A673 (cell line): ENCODE measurements at places on chromosomes 4 and X. TPM values are rescaled to one million over a fixed set of nuclear protein-coding genes. Genes with fewer than 3 reads are reported as not detected.

GRCh38 chrX:10001496-10001895, 34.3 kb downstream of the CLDN34 start:
- no peak overlapping the region for H3K27ac ChIP-seq
- no peaks in the 10 kb centered on the region for H3K4me1 ChIP-seq
- no peaks in the 10 kb centered on the region for H3K36me3 ChIP-seq
- H3K4me3 ChIP-seq, result no peak overlapping the region
- DNase-seq, result no peak

DNA sequence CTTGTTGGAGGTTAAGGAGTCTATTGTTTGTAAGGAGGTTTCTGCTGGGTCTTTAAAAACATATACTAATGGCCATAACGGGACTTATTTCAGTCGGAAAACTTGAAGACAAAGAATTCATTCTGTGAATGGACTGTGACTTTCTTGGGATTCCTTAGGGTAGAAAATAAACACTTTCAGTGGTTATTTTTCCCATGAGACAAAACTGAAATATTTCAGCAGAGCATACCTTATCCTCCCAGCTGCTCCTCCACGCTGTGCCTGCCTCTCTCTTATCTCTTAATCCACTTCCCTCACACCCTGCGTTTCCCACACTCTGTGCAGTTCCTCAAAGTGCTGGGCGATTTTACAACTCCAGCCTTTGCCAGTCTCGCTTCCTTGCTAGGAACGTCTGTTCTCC, 47.1 kb upstream of the SORBS2 start:
- H3K27me3 ChIP-seq, result peaks cover 7% of the 10 kb centered on the region
- no peaks in the 10 kb centered on the region for H3K36me3 ChIP-seq
- H3K4me3 ChIP-seq, result no peak overlapping the region
- DNase-seq, result no peak

DNA sequence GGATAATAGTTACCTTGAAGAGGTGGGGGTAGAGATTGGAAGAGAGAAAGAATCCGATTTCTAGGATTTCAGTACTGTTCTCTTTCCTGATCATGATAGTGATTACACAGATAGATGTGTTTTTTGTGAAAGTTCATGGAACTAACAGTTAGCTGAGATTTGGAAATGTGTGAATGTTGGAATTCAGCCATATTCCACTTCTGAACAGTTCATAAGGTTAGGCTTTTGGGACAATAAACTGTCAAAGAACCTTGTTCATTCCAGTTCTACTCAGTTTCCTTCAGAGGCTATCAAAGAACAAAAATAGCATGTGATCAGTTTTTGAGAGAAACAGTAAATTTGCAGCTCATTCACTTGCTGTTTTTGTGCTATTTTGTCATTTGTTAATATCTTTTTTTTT, 43.6 kb downstream of the RUFY3 start:
- DNase-seq, result no peak
- no peaks in the 10 kb centered on the region for H3K36me3 ChIP-seq
- no peaks in the 10 kb centered on the region for H3K4me1 ChIP-seq
- no peak overlapping the region for H3K4me3 ChIP-seq
- no peaks in the 10 kb centered on the region for H3K27me3 ChIP-seq
- no peak overlapping the region for H3K27ac ChIP-seq

DNA sequence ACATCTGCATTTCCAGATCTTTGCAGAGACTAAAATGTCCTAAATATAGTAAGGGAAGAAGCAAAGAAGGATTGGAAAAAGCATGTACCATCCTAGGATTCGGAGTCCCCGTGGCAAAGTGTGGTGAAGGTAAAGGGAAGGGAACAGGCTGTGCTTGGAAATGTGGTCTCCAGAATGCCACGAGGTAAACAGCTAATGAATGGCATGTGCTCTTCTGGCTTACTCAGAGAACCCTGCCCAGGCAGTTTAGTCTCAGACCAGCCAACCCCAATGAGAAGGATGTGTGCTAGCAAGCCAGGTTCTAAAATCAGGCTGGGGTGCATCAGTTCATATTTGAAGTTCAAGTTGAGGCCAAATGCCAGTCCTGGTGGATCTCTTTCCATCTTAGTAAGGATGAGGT, 113.1 kb downstream of the RS1 start:
- H3K4me1 ChIP-seq, result no peaks in the 10 kb centered on the region
- H3K27me3 ChIP-seq, result peaks cover 9% of the 10 kb centered on the region
- H3K4me3 ChIP-seq, result no peak overlapping the region
- H3K36me3 ChIP-seq, result no peaks in the 10 kb centered on the region
- H3K27ac ChIP-seq, result no peak overlapping the region
- no peak for DNase-seq

- H3K36me3 ChIP-seq, result no peaks in the 10 kb centered on the region
- H3K27ac ChIP-seq, result no peak overlapping the region
- no peaks in the 10 kb centered on the region for H3K4me1 ChIP-seq
These were observed 201.9 kb upstream of the AGTR2 start for GRCh38 chrX:115968436-115969252.

DNA sequence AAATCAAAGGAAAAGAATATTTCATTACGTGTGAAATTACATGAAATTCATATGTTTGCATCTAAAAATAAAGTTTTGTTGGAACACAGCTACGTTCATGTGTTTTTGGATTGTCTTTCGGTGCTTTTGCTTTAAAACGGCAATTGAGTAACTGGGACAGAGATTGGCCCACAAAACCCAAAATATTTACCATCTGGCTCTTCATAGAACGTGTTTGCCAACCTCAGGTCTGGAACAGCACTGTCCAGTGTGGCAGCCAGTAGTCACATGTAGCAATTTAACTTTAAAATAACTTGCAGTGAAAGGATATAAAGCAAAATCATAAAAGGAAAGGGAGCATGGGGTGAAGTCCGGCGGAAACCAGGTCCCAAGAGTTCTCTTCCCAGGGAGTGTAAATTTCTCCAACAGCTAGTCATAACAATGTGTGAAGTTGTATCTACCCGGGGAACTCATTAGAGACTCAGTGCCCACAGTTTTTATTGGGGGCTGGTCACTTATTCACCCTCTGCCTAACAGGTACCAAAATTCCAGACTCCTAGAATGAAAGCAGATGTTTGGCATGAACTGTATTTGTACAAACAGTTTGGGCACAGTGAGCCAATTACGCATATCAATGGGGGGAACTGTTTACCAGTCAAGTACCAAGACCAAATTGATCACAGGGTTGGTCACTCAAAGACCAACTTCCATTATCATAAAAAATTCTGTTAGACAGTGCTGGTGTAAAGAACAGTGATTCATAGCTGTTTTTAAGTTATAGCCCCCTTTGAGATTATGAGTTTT, 10.3 kb downstream of the OCIAD1 start:
- no peaks in the 10 kb centered on the region for H3K27me3 ChIP-seq
- no peak overlapping the region for H3K4me3 ChIP-seq
- H3K27ac ChIP-seq, result no peak overlapping the region
- H3K4me1 ChIP-seq, result no peaks in the 10 kb centered on the region

- H3K4me1 ChIP-seq, result no peaks in the 10 kb centered on the region
- no peak overlapping the region for H3K4me3 ChIP-seq
- H3K27ac ChIP-seq, result no peak overlapping the region
- no peaks in the 10 kb centered on the region for H3K36me3 ChIP-seq
- DNase-seq, result peak; percentile 10
These were observed 432.1 kb upstream of the NR3C2 start for GRCh38 chr4:148874331-148874730.

DNA sequence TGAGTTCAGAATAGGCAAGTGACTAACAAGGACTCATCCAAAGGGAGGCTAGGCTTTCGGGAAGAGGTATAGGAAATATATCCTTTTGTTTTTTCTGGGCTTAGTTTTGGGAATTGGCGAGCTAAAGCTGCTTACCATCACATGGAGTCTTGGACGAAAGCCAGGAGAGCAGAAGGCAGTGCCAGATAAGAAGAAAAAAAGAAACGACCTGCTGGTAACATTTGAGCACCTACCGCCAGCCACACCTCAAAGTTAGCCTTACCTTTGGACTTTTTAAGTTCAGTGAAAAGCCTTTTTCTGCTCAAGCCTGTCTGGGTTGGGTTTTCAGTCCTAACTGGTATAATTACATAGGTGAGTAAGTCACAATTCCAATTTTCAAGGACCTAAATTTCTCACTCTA, 85.1 kb upstream of the LCORL start:
- no peak for DNase-seq
- H3K27ac ChIP-seq, result no peak overlapping the region
- no peak overlapping the region for H3K4me3 ChIP-seq
- no peaks in the 10 kb centered on the region for H3K4me1 ChIP-seq
- H3K27me3 ChIP-seq, result no peaks in the 10 kb centered on the region
- H3K36me3 ChIP-seq, result no peaks in the 10 kb centered on the region

DNA sequence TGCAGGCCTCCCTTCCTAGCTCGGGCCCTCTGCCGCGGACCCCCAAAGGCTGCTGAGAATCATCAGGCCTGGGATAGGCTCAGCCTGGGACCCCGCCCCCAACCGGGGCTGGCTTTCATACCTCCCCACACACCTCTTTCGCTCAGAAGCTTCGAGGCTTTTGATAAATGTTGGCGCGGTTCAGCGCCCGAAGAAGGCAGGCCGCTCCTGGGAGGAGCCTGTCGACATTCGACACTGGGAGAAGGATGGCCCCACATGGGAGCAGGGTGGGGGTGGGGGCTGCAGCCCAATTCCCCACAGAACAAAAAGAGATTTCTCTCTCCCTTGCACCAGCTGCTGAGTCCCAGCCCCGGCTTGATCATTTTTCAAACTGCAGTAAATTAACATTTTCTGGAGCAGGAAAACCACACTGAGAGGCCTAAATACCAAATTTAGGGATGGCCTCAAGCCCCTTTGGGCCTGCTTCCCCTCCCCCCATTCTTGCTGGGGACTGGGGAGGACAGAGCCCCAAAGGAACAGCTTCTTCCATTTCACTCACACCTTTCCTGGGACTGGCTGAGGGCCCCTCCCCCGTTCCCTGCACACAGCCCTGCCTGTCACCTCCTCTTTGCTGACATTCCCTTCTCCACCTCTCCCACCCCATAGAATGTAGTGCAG, 112.9 kb upstream of the PJA1 start:
- H3K4me3 ChIP-seq, result no peak overlapping the region
- DNase-seq, result no peak
- H3K4me1 ChIP-seq, result peaks cover 42% of the 10 kb centered on the region
- H3K36me3 ChIP-seq, result no peaks in the 10 kb centered on the region
- H3K27ac ChIP-seq, result peak overlapping the region; percentile 31

- H3K4me3 ChIP-seq, result no peak overlapping the region
- DNase-seq, result no peak
- H3K36me3 ChIP-seq, result no peaks in the 10 kb centered on the region
- peaks cover 10% of the 10 kb centered on the region for H3K4me1 ChIP-seq
- H3K27me3 ChIP-seq, result no peaks in the 10 kb centered on the region
These were observed 18.8 kb downstream of the MSANTD1 start for GRCh38 chr4:3267576-3268394.

SERPINA7 gene
- total RNA-seq, result not detected in 2 replicates

AADAT gene
- 5.4 and 5.6 TPM in 2 replicates for total RNA-seq

LIMCH1 gene
- total RNA-seq, result 4.0 and 4.2 TPM in 2 replicates

GPR119 gene
- not detected in 2 replicates for total RNA-seq
